ENCODE measurements at places on chromosomes 3 and 15.

- DNase-seq: no peak
Measured at GRCh38 chr3:126912491-126913195, 70.3 kb upstream of the PLXNA1 start.

DNA sequence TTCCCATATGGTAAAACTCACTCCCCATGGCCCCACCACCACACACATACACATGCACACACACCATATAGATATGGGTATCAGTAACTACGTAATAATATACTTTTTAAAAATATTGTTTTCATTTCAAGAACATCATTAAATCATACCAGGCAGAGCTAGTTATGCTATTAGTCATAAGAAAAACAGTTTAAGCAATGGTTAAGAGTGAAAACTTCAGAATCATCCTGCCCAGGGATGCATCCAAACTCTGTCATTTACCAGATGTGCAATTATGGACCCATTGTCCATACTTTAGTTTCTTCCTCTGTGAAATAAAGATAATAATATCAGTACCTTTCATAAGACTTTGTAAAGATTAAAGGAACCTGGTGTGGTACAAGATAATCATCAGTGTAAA is 608.3 kb downstream of the RBMS3 start:
- DNase-seq: no peak

GRCh38 chr3:55180936-55181535 is 253.2 kb upstream of the LRTM1 start:
- no peak for DNase-seq

DNA sequence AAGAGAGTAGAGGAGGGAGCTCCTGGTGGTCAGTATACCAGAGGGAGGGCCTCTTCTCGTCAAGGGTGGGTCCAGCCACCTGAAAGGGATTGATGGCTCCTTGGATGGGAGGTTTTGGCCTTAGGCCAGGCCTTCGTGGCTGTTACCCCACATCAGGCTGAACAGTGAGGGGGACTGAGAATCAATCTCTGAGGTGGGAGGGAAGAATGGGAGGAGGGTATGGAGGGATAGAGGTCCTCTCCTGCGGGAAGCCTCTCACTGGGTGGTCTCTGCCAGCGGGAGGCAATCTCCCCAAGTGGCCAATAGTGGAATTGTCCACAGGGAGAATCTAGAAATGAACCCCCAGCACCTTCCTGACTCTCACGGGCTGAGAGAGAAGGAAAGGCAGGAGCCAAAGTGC is 53.5 kb downstream of the BSN start:
- DNase-seq: no peak

- no peak for DNase-seq
Measured at GRCh38 chr3:20161714-20162113, 24.3 kb downstream of the SGO1 start.

DNA sequence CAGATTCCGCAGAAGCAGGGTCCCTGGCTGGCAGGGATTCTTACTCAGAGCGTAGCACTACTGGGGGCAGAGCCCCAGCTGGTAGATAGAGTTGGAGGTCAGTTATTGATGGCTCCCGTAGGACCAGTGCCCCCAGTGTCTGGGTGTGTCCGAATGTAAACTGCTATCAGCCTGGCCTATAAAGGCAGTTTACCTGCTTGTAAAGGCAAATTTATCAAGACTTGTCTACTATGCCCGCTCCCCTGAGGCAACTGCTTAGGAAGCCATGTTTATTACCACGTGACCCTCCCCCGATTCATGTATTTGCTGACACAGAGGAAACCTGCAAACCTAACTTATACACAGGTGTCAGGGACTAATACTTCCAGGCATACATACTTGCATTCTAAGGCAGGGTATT is 607 bp upstream of the PPP1R14D start:
- no peak for DNase-seq

- no peak for DNase-seq
Measured at GRCh38 chr3:133568294-133569014, 5.0 kb upstream of the CDV3 start.

- DNase-seq: no peak
Measured at GRCh38 chr3:12999147-13000140, 73.8 kb downstream of the IQSEC1 start.

DNA sequence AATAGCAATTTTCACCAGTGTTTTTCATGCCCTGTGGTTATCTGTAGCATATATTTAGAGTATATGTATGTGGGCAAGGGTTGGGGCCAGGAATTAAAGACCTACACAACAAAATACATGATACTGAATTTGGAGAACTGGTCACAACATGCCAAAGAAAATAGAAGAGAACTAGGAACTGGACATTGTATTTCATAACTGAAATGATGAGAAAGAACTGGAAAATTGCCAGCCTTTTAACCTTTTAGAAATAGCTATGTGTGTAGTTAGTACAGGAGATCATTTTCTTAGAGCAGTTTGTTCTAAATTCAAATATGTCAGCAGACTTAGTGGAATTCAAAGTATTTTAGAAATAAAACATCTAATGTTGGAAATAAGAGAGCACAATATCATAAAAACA is 227.1 kb upstream of the CGNL1 start:
- no peak for DNase-seq

- DNase-seq: no peak
Measured at GRCh38 chr15:63358241-63359029, 23.2 kb downstream of the CA12 start.

GRCh38 chr15:46956456-46956855 is 760.8 kb upstream of the SEMA6D start:
- no peak for DNase-seq

- DNase-seq: no peak
Measured at GRCh38 chr3:123755085-123755484, 129.0 kb downstream of the MYLK start.

GRCh38 chr3:185737020-185737419 is 87.8 kb downstream of the IGF2BP2 start:
- DNase-seq: no peak

DNA sequence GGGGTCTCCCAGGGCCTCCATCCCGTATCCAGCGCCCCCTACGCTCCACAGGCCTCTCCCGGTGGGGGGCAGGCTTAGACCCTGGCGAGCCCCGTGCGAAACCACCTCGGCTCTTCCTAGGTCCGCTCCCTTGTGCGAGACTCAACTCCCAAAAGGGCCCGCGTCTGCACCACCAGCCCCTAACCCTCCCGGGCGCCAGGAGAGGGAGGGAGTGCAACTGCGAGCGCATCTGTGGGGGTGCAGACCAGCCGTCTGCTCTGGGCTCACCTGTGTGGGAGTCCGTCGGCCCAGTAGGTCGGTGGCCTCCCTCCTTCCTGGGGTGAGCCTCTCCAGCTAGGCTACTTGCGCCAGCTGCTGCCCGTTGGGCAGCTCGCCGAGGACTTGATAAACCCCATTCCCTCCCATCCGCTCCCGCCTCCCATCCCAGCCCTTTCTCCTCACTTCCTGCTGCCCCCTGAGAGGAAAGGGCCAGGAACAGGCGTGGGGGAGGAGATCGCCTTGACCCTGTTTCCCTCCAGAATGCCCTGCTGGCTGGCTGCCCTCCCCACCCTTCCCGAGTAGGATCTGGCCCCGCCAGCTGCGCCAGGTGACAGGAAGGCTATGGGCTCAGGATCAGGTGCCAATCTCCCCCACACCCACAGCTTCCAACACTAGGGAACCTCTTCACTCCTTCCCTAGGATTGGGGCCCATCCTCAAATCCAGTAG is at the start of gene HYAL2:
TSS of gene HYAL2 (minus strand) at position 360 of the 706 bp plus-strand sequence. CDS start 2,256 bp downstream, outside the sequence.
- DNase-seq: peak; percentile 74

GRCh38 chr3:25566358-25566920 is 98.3 kb downstream of the TOP2B start:
- no peak for DNase-seq

- DNase-seq: no peak
Measured at GRCh38 chr3:152642658-152643057, 192.3 kb upstream of the P2RY1 start.

GRCh38 chr3:152192050-152192449 is 76.7 kb upstream of the MBNL1 start:
- DNase-seq: no peak

DNA sequence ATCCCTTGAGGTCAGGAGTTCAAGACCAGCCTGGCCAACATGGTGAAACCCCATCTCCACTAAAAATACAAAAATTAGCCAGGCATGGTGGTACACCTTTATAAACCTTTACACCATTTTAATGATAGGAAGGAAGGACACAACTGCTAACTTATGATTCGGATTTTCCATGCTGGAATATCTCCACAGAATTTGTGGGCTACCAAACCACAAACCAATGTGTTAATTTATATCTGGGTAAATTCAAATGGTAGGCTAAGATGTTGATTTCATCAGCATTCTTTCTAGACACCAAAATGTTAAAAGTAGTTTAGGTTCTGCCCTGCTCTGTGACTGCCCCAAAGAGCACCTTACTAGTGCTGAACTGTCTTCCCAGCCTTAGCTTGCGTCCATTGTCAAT is 72.8 kb downstream of the POLQ start:
- no peak for DNase-seq

GRCh38 chr15:24075420-24076089 is 388.4 kb upstream of the NDN start:
- no peak for DNase-seq

- DNase-seq: no peak
Measured at GRCh38 chr3:177473184-177473583, 275.9 kb upstream of the TBL1XR1 start.

- DNase-seq: no peak
Measured at GRCh38 chr3:20909511-20909910, 723.5 kb upstream of the SGO1 start.

DNA sequence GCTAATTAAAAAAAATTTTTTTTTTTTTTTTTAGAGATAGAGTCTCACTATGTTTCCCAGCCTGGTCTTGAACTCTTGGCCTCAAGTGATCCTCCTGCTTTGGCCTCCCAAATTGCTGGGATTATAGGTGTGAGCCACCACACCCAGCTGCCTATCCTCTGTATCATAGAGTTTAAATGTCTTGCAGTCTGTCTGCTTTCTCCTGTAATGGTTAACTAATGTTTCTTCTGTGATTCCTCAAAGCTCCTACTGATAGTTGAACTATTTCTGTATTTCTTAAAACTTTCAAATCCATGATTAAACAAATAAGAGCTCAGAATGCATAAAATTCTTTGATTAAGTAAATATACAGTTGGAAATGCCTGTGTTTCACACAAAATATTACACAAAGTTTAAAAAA is 115.4 kb upstream of the TPM1 start:
- DNase-seq: no peak
